GM13976 (cell line): ENCODE measurements at places on chromosomes 3 and 15.

GRCh38 chr3:29601861-29602585 is 321.2 kb downstream of the RBMS3 start:
- DNase-seq = no peak

DNA sequence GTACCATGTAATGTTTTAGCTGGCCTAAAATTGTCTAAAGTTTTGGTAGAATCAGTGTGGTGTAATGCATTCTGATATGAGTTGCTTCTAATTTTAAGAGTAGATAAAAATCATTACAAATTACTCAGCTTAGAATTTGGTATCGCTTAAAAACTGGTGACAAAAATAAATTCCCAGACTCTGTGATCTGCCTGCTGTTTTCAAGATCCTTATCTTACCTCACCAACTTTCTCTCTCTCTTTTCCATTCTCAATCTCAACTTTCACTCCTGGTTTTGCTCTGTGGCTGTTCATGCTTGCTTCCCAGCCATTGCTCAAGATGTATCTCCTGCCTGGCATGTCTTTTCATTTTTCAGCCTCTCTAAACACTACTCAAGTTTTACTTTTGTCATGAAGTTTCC is 45.7 kb downstream of the TCF12 start:
- no peak for DNase-seq

GRCh38 chr3:184235381-184236032 is 6.1 kb downstream of the VWA5B2 start:
- no peak for DNase-seq

DNA sequence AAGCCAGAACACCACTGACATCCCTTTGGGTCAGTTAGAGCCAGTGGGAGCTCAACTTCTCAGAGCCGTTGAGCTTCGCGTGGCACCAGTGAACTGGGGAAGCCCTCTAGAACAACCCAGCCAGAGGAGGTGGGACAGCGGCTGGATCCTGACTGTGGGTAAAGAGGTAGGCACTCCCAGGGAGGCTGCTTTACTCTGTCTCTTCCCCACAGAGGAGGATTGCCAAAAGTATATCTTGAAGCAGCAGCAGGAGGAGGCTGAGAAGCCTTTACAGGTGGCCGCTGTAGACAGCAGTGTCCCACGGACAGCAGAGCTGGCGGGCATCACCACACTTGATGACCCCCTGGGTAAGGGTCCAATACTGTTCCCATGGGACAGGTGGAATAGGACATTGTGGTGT is 1.2 kb downstream of the MYD88 start:
- no peak for DNase-seq

DNA sequence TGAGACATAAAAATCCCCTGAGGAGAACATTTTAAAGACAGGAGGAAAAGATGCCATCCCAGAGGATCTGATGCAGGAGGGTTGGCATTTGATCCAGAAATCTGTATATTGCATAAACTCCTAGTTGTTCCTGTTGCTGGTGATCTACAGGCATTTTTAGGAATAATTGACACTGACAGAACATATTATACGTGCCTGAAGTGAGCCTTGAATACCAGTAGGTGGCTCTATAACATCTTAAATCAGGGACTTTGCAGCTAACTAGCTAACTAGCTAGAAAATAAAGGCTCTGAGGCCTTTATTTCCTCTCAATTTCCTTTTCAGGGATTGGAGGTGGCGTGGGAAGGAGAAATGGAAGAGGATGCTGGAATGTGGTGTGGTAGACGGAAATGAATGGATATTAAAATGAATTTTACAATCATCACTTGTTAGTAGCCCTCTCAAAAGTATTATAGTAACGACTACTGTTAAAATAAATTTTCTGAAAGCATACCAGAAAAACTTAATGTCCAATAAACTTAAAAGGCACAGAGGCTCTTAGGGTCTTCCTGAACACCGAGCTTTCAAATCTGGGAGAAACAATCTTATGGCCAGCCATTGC is 73.8 kb upstream of the ZBED2 start:
- DNase-seq = peak; percentile 31

DNA sequence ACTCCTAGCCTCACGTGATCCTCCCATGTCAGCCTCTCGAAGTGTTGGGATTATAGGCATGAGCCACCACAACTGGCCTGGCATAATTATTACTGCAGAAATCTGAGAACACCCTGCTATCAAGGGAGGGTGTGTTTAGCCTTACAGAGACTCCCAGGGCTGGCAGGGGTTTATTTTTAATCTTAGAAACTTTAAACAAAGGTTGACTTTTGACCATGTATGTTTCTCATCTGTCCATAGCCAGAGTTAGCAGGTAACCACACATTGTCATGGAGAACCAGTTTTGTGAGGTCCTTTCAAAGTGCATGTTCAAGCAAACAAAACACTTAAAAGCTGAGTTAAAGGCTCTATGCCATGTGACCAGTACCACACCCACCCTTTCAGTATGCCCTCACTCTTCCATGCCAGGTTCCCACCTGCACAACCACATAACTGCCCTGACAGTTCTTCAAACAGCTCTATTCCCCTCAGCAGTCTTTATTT is 11.1 kb downstream of the SIAH2 start:
- no peak for DNase-seq

- DNase-seq = no peak
Measured at GRCh38 chr3:149204390-149204991, 17.1 kb downstream of the CP start.

GRCh38 chr3:11548721-11549131 is 95.0 kb downstream of the VGLL4 start:
- no peak for DNase-seq

DNA sequence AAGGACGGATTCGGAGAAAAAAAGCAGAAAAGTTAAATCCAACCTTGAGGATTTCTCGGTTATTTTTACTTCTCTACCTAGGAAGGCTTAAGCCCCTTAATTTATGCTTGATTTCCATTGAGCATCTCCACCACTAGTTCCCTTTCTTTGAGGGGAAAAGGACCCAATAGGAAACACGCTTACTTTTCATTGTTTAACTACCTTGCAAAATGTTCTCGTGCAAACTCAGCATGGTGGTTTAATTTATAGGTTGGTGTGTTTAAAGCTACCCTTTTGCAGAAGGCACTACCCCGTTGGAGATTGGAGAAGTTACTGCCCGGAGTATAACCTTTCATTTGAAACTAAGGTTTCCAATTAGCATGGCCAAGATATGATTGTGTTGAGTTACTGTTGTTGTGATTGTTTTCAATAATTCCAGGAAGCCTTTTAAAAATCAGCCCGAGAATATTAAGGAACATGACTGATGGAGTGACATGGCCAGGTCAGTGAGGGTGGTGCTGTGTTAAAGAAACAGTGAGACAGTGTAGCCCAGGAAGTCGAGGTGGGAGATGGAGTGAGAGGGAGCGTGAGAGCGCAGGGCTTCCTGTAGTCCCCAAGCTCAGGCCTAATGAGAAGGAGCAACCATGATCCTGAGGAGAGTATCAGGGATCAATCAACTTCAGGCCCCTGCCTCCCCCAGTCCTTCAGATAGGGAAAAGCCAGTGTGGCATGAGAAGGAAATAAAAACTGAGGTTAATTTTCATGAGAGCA is 76.6 kb downstream of the AQP9 start:
- no peak for DNase-seq

DNA sequence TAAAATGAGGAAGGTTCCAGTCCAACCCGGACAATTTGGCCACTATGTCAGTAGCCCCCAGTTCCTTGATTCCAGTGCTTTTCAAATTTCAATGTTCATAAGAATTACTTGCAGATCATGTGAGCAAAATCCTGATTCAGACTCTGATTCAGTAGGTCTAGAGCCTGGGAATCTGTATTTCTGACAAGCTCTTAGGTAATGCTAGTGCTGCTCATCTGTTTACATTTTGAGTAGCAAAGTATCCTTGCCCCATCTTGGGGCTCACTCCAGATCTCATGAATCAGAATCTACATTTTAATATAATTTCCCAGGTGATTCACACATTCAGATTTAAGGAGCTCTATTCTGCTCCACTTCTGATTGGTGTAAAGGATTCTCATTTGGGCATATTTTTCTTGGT is 142.0 kb downstream of the NAALADL2 start:
- no peak for DNase-seq

- DNase-seq = no peak
Measured at GRCh38 chr15:63056829-63057228, 14.3 kb downstream of the TPM1 start.

DNA sequence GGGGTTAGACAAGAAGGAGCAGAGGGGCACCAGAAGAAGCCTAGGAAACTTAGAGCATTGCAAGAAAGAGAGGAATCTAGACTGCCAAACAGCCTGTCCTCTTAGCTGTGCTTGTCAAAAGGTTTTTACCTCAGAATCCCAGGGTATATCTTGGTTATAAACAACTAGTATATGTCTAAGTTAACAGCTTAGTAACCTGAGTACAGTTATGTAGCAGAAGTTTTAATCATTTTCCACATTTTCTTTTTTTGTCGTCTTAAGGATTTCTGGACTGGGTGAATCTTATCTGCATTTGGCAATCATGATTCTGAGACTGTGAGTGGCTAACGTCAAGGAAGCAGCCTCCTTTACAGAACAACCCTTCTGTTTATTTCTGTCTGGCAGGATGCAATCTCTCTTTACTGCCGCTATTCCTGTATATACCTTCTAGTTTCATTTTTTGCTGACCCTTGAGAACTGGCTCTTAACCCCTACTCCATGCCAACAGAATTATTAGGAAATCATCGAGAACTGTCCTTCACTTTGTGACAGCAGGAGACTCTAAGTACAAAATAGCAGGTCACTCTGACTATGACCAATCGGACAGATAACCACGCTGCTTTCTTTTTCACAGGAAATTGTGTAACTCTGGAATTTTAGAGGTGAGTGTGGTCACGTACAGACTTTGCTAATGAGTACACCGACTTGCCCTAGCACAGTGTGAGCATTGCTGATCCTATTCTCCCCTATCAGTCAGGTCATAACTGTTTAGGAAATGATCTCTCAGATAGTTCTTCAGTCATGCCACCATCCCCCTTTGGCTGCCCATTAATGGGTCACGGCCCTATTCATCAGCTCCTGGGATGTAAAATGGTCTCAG is 3.3 kb upstream of the CP start:
- DNase-seq = peak; percentile 60

GRCh38 chr3:57464801-57465200 is 79.3 kb downstream of the DNAH12 start:
- no peak for DNase-seq

DNA sequence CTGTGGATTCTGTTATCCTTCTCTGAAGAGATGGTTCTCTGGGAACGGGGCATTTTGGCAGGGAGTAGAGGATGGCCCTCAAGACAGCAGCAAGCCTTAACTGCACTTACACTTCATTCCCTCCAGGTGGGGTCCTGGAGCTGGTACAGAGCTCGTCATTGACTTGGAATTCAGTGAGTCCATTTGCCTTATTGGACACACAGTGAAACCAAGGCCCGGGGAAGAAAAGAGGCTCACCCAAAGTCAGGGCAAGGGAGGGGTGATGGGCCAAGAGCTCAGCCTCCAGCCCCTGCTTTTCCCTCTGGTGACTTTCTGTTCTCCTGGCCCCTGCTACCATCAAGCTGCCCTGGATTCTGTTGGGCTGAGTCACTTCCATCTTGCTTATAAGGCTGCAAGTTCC is 125.6 kb downstream of the ETFA start:
- peak; percentile 71 for DNase-seq

- DNase-seq = no peak
Measured at GRCh38 chr3:172104471-172105072, 65.2 kb downstream of the FNDC3B start.

- DNase-seq = no peak
Measured at GRCh38 chr15:92636401-92636907, 19.1 kb downstream of the FAM174B start.

DNA sequence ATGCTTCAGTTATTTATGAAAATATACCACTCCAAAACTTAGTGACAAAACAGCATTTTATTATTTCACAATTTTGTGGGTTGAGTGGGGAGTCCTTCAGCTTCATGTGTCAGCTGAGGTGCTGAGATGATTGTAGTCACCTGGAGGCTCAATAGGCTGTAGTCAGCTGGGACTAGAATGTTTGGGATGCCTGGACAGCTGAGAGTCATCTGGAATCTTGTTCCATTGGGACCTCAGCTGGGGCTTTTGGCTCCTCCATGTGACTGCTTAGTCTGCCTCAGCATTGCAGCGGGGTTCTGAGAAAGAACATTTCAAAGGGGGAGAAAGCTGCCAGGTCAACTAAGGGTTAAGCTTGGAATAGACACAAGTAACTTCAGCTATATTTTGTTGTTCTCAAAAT is 13.4 kb downstream of the STT3B start:
- no peak for DNase-seq

- no peak for DNase-seq
Measured at GRCh38 chr3:122403489-122403888, 12.4 kb downstream of the WDR5B start.

GRCh38 chr3:120908795-120909601 is 993 bp downstream of the STXBP5L start:
- DNase-seq = peak; percentile 11

DNA sequence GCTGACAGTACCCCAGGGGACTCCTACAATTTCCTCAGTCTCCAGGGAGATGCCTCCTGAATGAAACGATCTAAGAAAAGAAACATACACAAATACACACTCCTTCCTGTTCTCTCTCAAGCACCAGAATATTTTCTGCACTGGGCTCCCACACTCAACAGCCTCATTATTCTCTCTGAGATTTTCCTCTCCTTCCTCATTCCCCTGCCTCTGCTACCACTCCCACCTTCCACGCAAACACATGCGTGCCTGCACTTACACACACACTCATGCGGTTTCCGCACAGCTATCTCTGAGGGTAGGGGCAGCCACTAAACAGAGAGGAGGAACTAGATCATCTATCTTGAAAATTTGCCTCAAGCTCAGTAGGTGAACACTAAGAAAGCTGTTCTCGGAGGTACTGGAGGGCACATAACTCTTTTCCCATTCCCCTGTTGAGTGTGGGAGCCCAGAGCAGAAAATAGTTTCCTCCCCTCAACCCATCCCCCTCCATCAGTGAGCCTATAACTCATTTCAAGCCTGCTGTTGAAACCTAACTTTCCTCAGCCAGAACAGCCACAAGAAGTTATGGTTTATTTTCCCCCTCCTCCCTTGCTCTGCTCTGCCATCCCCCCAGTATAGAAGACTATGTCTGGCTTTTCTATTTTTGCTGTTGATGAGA is 30.5 kb upstream of the TIPARP start:
- peak; percentile 29 for DNase-seq

GRCh38 chr3:69752241-69752640 is 13.0 kb downstream of the MITF start:
- DNase-seq = no peak

DNA sequence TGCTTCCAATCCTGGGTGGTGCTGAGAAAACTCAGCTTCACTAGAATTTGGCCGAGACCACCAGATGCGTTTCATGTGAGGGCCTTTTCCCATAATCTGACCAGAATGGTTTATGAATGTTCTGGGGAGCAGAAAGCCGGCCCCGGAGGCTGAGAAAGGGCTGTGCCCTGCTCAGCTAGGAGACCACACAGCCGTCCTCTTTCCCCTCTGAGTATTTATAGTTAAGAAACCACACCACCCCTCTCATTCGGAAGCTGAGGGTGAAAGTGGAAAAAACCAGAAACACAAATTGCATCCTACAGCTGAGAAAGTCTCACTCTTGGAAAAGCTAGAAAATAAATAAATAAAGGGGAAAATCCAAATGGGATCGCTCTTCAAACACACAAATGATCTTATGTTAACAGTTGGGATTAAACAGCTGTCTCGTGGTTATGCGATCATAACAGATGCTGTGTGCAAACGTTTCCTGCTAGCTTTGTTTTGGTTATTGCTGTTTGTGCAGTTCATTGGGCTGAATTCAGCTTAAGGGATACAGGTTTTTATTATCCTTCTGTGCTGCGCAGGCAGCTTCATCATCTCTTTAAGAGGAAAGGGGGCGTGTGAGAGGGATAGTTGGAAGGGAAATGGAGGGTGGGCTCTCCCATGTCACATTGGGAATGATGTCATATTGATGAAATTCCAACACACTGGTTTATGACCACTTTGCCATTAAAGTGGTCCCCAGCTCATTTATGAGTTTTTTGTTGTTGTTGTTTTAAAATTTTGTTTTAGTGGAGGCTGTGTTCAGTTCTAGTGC is 1026.2 kb upstream of the NR2F2 start:
- DNase-seq = no peak
